Fibroblast of pulmonary artery (primary cell): ENCODE measurements at places on chromosomes 13 and 19.
A peak's percentile ranks its signal among the peaks of the same experiment; 100 is the strongest.

DNA sequence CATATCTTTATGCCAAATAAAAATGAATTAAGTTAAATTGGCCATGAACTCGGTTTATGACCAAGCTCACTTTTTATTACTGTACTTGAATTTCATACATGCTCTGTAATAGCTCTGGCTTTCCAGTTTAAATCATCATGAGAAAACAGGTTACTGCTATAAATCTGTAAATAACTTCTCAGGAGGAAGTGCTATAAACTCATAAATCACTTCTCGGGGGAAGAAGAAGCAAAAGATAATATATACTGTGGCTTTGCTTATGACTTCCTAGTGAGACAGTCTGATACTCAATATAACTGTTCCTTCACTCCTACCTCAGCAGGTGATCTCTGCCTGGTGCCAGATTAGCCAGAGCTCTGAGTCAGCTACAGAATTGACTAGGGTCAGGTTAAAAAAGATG, 12.5 kb downstream of the SUPT20H start:
- DNase-seq = no peak

DNA sequence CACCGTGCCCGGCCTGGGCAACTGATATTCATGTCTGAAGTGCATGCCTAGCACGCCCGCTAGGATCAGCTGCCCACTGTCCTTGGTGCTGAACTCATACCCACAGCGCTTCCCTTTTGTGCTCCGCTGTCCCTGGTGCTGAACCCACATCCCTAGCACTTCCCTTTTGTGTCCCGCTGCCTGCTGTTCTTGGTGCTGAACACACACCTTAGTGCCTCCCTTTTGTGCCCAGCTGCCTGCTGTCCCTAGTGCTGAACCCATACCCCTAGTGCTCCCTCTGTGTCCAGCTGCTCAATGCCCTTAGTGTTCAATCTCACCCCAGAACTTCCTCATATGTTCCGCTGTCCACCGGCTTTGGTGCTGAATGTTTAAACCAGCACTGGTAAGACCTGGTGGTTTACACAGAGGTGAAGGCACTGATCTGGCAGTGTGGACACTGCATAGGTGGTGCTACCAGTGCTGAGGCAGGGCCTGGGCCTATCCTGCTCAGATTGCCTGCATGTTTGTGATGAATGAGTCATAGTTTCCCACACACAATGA, 26.3 kb upstream of the SIGLEC11 start:
- DNase-seq = peak; percentile 95

DNA sequence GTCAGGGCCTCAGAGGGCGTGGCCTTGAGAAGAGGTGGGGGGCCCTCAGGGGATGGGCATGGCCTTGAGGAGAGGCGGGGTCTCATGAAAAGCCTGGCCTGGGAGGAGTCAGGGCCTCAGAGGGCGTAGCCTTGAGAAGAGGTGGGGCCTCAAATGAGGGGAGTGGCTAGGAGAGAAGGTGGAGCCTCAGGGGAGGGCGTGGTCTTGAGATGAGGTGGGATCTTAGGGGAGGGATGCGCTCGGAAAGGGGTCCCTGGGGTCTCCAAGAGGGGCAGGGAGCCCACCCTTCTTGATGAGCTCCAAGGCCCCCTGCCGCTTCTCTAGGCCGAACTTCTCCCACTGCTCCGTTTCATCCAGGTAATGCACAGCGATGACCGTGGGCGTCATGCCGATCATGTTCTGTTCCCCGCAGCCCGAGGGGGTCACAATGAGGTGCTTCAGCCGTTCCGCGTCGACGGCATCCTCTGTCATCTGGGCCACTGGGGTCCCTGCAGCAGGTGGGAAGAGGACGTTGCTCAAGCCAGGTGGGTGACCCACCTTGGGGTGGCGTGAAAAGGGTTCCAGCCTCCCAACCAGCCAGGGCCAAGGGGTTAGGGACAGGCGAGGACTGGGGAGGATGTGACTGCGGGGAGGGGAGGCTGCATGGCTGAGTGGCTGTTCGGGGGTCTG, 24.3 kb upstream of the TNFSF14 start:
- no peak for DNase-seq

DNA sequence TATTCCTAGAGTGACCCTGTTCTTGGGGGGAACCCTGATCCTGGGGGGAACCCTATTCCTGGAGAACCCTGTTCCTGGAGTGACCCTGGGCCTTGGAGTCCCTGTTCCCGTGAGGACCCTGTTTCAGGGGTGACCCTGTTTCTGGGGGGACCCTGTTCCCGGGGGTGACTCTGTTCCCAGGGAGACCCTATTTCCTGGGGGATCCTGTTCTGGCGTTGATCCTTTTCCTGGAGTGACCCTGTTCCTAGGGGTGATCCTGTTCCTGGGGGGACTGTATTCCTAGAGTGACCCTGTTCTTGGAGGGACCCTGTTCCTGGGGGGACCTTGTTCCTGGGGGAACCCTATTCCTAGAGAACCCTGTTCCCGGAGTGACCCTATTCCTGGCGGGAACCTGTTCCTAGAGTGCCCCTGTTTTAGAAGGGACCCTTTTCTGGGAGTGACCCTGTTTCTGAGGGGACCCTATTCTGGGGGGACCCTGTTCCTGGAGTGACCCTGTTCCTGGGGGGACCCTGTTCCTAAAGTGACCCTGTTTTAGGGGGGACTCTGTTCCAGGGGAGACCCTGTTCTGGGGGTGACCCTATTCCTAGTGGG, 15.0 kb downstream of the GNA15 start:
- no peak for DNase-seq

DNA sequence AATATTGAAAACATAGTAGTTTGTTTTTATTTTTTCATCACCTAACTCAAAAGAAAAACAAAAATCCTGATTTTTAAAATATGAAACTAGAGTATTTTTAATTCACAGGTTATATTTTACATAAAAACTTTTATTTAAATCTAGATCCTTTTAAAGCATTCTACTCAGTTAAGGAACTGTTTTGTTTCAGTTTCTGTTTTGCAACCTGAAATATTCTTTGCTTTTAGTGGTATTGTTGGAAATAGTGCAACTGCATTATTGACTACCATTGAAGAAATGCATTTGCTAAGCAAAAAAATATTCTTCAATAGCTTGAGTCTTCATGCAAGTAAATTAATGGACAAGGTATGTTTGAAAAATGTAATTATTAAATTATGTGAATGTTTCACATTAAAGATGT, 43.8 kb downstream of the COG6 start:
- no peak for DNase-seq

DNA sequence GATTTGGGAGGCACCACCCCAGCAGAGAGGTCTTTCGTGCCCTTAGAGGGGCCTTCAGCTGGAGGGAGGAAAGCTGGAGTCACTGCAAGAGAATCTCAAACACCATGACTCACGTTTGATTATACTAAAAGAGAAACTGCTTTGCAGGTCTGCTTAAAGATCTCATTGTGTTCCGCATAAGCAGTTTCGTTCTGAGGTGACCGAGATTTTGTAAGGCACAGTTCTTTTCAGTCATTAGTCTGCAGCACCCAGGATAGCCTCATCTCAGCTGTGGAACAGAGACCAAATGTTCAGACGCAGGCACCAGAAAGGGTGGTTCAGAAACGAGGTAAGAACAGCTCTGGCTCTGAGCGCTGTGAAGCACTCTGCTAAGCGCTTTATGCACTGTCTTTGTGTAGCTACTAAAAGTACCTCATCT, 71.2 kb upstream of the GTF3A start:
- peak; percentile 46 for DNase-seq

- no peak for DNase-seq
Measured at GRCh38 chr19:11223200-11223599, 16.2 kb upstream of the ANGPTL8 start.

GRCh38 chr13:45954836-45955800, 97.4 kb downstream of the ZC3H13 start:
- DNase-seq = peak; percentile 10

DNA sequence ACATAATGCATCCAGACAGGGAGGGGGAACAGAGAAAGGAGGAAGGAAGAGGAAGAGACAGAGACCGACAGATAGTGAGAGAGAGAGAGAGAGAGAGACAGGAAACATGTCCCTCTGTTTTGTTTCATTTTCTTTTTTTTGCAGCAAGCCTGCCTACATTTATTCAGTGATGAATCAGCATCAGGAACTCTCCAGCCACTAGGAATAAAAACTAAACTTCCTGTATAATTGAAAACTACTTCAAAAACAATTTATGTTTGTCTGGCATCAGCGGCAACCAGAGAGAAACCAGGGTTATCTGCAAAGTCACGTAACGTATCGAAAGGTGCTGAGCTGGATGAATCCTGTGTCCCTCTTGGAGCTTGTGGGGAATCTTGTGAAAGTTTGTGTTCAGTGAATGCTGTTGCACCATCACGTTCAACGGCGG, 148.6 kb upstream of the SOX21 start:
- DNase-seq = peak; percentile 31

- DNase-seq = peak; percentile 50
Measured at GRCh38 chr19:52648336-52649016, 10.3 kb upstream of the ZNF83 start.

DNA sequence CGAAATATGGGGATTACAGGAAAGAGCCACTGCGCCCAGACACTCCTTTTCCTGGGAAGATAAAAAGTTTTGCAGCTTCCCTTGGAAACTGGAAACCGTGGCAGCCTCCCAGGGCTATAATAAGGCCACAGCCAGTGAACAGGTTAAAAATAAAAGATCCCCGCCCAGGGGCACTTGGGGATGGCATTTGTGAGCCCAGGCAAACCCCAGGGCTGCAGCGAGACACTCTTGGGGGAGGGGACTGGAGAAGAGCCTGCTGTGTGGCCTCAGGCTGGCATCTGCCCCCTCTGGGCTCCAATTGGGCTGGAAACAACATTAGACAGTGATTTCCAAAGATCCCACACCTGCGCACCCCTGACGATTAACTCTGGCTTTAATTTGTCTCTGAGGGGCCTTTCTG, 11.2 kb downstream of the FEM1A start:
- DNase-seq = no peak

GRCh38 chr19:54461613-54462012, 2.0 kb downstream of the LENG9 start:
- DNase-seq = peak; percentile 57

- no peak for DNase-seq
Measured at GRCh38 chr19:40571005-40571318, 5.7 kb upstream of the SHKBP1 start.

DNA sequence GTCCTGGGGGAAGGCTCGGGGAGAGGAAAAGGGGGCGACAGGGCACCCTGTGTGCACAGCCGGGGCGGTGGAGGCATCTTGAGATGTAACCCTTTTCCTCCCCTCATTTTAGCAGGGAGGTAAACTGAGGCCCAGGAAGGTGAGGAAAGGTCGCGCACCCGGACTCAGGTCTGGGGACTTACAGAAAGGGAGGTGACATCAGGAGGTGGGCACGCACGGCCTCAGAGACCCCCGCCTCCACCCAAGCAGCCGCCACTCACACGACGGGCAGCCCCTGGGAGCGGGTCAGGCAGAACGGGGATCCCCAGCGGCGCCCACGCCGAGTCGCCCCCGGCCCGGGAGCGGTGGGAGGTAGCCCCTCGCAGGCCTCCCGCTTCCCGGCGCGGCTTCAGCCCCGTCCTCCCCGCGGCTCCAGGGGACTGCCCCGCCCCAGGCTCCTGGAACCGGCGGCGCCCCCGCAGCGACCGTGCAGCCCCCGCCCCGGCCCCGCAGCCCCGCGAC, 477 bp downstream of the PIP5K1C start:
- no peak for DNase-seq

DNA sequence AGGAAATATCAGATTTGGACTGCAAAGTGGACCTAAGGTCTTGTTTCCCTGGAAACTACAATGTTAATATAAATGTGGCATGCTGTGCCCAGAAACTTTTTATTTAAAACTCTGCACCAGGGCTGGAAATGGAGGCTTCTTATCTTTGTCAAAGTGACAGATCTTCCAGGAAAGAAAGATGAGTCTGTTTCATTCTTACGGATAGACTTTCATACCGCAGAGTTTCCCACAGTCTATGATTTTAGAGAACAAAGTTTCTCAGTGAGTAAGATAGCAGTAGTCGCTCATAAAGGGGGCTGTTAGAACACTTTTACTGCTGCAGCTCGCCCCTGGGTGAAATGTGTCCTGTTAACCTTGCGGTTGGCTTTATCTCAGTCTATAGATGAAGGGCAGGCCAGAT, 6.7 kb downstream of the CLEC11A start:
- DNase-seq = no peak

GRCh38 chr13:103772576-103772975, 706.4 kb upstream of the SLC10A2 start:
- no peak for DNase-seq

- peak; percentile 98 for DNase-seq
Measured at GRCh38 chr13:49098198-49098597, 121.9 kb upstream of the MLNR start.

GRCh38 chr19:4362831-4363545, 19.6 kb downstream of the MPND start:
- DNase-seq = no peak

GRCh38 chr19:17687857-17688784, at the start of gene UNC13A:
TSS of gene UNC13A (minus strand) at chr19:17688354. CDS start at chr19:17688199, 155 bp downstream.
- DNase-seq = peak; percentile 48

GRCh38 chr13:27192973-27193372, 21.4 kb upstream of the USP12 start:
- DNase-seq = no peak

DNA sequence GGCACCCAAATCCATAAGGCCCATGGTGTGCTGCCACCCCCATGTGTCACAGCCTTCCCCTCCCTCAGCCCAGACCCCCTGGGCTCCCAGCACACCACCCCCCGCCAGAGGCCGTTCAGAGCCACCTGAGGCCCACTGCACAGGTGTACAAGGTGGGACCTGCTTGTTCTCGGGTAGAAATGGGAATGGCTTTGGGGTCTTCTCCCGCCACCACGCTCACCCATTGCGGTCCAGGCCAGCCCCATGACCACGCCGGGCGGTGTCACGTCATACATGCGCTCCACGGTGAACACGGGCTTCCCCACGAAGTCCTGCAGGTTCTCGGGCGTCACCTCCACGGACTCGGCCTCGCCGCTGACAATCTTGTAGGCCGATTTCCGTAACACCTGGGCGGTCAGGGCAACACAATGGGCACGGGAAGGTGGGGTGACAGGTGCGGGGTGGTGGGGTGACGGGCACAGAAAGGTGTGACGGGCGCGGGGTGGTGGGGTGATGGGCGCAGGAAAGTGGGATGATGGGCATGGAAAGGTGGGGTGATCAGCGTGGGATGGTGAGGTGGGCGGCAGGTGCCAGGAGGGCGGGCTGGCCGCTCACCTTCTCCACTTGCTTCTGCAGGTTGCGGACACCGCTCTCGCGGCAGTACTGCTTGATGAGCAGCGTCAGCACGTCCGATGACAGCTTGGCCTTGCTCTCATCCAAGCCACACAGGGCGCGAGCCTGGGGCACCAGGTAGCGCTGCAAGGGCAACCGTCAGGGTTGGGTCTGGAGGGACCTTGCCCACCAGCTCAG, 4.3 kb downstream of the RPL36 start:
- DNase-seq = no peak

GRCh38 chr13:25181597-25181996, 9.5 kb upstream of the AMER2 start:
- no peak for DNase-seq
